ENCODE measurements at places on chromosomes 16 and 17.

- peak; percentile 89 for DNase-seq
These were observed 18.3 kb upstream of the IL21R start for GRCh38 chr16:27383556-27384243.

GRCh38 chr16:2663553-2664546, 18.5 kb upstream of the KCTD5 start:
- DNase-seq, result no peak

DNA sequence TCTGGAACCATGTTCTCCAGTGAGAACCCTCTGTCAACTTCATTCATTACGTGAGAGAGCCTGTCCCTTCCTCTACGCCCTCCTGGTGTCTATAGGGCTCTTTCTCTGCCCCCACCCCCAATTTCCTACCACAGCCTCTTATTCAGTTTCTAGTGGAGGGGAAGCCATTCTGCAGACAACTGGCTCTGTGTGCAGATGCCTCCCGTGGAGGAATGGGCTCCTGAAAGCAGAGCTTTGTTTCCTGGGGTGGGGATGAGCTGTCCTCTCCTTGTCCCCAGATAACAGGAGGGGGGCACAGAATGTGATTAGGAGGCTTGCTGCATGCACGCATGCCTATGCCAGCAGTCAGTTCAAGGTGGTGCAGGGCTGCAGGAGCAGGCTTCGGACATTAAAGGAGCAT, 31.6 kb downstream of the MMP15 start:
- no peak for DNase-seq

DNA sequence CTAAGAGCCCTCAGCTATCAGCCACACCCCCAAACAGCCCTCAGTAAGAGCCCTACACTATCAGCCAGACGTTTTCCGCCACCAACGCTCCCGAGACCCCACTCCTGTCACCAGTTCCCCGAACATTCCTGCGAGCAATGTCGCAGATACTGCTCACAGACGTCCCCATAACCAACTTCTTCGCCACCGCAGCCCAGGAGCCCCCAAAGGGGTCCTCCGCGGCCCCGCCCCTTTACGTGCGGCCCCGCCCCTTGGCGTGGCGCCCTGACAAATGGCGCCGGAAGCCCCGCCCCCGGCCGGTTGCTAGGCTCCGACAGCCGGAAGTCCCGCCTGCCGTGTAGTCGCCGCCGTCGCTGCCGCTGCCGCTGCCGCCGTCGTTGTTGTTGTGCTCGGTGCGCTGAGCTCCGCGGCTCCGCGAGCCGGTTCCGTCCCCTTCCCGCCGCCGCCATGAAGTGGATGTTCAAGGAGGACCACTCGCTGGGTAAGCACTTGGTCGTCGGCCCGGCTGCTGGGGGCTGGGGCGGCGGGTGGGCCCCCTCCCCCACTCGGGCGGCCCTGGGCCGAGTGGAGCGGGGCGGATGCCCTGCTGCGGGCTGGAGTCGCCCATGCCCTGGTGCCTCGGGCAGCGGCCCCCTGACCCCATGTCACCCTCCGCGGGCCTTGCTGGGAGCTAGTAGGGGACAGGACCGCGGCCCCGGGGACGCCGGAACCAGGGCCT, at the start of gene GABARAPL2:
Gene GABARAPL2, plus strand, starts transcription at position 340 of the 718 bp plus-strand sequence. Its CDS starts 108 bp downstream, at position 448.
- DNase-seq, result peak; percentile 18

GRCh38 chr16:67372664-67373063, 20.6 kb downstream of the TPPP3 start:
- DNase-seq, result no peak

GRCh38 chr16:72856797-72857196, 191.1 kb downstream of the ZFHX3 start:
- no peak for DNase-seq

GRCh38 chr17:56108811-56109284, 44.4 kb upstream of the ANKFN1 start:
- no peak for DNase-seq

DNA sequence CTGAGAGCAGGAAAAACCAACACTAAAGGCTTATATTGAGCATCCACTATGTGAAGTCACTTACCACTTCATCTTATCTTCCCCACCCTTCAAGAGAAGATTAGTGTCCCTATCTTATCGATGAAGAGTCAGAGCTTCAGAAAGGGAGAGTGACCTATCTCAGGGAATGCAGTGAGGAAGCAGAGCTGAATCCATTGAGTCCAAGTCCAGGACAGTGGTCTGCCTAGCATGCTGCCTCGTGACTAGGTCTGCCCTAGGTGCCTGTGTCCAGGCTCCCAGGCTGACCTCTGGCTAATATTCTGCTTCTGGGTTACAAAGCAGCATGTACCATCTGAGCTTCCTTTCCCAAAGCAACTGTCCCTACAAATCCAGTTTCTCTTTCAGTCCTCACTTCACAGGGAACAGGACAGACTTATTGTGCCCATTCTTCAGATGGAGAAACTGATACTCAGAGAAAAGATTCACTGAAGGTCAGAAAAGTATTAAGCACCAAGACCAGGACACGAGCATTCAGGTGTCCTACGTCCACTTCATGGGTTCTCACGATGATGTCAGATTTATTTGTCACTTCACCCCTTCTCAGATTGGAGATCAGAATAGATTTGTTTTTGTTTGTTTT, 13.3 kb upstream of the FZD2 start:
- no peak for DNase-seq

GRCh38 chr17:77516902-77517301, 376.1 kb downstream of the SEC14L1 start:
- DNase-seq, result no peak

DNA sequence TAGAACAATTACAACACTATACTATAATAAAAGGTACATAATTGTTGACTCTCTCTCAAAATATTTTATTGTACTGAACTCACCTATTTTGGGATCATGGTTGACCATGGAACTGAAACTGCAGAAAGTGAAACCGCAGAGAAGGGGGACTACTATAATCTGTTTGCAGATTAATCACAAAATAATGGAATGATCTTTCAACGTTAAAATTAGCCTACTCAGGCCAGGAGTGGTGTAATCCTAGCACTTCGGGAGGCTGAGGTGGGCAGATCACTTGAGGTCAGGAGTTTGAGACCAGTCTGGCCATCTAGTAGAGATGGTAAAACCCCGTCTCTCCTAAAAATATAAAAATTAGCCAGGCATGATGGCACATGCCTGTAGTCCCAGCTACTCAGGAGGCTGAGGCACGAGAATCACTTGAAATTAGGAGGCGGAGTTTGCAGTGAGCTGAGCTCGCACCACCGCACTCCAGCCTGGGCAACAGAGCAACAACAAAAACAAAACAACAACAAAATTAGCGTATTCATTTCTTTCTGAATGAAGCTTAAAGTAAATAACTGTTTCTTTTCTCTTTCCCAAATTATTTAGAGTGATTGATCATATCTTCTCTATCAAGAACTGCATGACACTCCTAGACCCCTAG, 45.6 kb downstream of the IKZF3 start:
- no peak for DNase-seq

GRCh38 chr17:75205793-75206163, 299 bp downstream of the NUP85 start:
- DNase-seq, result no peak

- no peak for DNase-seq
These were observed 9.8 kb downstream of the SPHK1 start for GRCh38 chr17:76394166-76394565.

DNA sequence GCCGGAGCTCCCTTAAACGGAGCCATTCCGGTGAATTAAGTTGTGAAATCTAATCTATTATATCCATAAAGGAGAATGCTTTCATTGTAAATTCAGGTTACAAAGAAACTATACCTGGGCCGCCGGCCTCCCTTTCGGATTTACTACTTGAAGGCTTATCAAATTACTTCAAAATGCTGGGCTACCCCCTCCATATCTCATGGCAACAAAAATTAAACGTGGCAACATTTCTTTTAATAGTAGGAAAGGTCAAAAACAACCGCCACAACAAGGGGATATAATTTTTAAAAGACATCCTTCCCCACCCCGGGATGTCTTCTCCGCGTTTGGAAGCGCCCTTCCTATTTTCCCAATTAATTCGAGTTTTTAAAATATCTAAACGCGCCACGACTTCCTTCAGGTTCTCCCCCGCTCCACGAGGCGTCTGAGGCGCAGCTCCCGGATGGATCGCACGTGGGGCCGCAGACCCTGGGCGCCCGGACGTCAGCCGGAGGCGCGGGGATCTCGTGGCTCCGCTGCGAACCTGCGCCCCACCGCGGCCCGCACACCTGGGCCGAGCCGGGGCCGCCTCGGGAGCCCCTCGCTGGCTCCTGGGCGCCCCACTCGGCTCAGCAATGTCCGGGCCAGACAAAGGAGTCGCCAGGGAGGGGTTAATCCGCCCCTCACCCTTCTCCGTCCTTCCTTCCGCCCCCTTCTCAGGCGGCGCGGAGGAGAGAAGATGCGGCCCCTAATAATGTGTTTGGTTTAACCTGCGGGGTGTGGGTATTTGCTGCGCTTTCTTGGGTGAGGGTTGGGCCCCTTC, 47.4 kb upstream of the SLC38A10 start:
- no peak for DNase-seq

DNA sequence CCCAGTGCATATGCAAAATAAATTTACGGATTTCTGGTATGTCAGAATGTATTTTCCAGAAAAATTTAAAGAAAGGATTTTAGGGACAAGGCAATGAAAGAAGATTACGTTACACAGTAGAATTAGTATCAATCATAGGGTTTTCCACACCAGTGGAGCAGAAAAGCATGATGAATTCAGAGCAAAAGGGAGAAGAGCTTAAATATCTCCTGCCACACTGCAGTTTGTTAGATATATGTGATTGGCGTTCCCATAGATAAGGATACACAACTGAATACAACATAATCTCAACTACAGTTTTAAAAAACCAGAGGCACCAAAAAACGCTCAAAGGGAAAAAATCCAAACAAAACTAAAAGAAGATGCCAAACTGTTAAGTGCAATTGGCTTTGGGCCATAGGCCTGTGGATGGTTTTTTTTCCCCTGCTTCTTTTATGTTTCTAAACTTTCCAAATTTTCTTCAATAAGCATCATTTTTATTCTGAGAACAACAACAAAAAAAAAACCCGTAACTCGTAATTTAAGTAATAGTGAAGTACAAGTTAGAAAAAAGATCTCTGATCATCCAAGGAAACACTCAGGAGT, 22.3 kb downstream of the MARF1 start:
- no peak for DNase-seq

GRCh38 chr16:19316846-19317245, 31.3 kb downstream of the CLEC19A start:
- no peak for DNase-seq

DNA sequence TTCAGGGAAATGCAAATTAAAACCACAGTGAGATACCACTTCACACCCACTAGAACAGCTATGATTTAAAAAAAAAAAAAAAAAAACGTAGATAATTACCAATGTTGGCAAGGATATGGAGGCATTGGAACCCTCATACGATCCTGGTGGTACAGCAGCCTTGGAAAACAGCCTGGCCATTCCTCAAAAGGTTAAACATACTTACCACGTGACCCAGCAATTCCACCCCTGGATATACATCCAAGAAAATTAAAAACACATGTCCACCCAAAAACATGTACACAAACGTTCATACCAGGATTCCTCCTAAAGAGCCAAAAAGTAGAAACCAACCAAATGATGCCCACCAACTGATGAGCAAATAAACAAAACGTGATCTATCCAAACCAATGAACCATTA, 68.1 kb downstream of the GAS7 start:
- DNase-seq, result no peak

- no peak for DNase-seq
These were observed 59.6 kb downstream of the HS3ST4 start for GRCh38 chr16:25751230-25751835.

GRCh38 chr16:62130101-62130500, 93.9 kb upstream of the CDH8 start:
- no peak for DNase-seq

- DNase-seq, result no peak
These were observed 12.6 kb upstream of the TCF25 start for GRCh38 chr16:89860747-89861304.

DNA sequence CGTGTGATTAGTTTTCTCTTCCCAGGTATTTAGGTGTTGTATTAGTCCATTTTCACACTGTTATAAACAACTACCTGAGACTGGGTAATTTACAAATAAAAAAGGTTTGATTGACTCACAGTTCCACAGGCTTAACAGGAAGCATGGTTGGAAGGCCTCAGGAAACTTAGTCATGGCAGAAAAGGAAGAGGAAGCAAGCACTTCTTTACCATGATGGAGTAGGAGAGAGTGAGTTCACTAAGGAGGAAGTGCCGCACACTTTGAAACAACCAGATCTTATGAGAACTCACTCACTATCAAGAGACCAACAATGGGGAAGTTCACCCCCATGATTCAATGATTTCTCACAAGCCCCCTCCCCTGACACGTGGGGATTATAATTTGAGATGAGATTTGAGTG, 1343.7 kb upstream of the GOT2 start:
- peak; percentile 47 for DNase-seq

- no peak for DNase-seq
These were observed 3.4 kb downstream of the MYO18A start for GRCh38 chr17:29176558-29177351.

DNA sequence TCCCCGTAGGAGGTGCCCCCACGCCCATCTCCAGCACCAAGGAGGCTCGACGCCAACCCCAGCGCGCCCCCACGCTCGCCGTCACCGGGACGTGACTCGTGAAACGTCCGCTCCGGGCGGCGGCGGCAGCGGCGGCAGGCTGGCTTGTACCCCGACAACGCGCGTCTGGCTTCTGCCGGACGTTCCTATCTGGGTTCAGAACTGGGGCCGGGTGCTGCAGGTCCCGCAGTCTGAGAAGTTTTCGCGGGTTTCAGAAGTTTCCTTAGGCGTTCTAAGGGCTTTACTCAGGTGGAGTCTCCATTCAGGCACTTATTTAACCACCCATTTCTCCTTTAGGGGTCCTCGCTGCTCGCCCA, 672 bp upstream of the ALKBH5 start:
- no peak for DNase-seq

- no peak for DNase-seq
These were observed 2.4 kb downstream of the ALKBH5 start for GRCh38 chr17:18185832-18186626.

- DNase-seq, result no peak
These were observed 68.5 kb upstream of the CDH5 start for GRCh38 chr16:66298006-66298405.

- DNase-seq, result no peak
These were observed 1.5 kb upstream of the ZNF207 start for GRCh38 chr17:32348483-32348800.

DNA sequence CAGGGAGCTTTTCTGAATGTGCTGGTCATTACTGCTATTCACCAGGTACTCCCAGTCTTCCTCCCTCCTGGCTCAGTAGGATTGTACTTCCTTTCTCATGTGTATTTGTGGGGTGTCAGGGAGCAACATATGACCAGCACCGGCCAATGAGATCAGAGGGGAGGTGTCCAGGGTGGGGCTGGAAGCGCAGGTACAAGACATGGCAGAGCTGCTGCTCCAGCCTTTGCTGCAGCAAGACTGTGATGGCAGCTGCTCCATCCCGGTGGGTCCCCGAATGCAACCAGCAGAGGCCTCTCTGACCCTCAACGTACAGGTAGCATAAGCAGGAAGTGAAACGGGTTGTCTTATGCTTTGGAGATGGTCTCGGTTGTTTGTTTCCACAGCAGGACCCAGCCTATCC, 53.8 kb upstream of the CACNG5 start:
- DNase-seq, result no peak

GRCh38 chr17:75402026-75402425, 3.5 kb downstream of the GRB2 start:
- DNase-seq, result no peak

- DNase-seq, result no peak
These were observed 207.3 kb downstream of the NTN1 start for GRCh38 chr17:9228408-9229159.

Data from GF-D8 (cell line).